Testis (tissue), 5 donors: ENCODE measurements at places on chromosomes 2 and 18.
A peak's percentile ranks its signal among the peaks of the same experiment; 100 is the strongest.

DNA sequence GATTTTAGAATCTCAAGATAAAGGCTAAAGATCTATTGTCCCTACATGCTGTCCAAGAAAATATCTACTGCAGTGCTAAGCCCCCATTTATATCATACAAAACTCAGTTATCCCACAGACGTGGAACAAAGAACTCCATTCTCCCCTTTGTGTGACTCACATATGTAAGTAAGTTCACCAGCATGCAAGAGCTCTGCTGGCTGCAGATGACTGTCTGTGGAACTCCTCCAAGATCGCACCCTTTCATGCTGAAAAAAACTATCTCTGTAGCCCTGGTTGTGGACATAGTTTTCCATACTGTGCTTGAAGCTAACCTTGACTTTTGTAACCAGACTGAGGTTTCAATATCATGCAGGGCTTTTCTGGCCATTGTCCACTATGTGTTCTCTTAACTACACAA, 207.1 kb downstream of the ZNF521 start:
- no peak for DNase-seq

DNA sequence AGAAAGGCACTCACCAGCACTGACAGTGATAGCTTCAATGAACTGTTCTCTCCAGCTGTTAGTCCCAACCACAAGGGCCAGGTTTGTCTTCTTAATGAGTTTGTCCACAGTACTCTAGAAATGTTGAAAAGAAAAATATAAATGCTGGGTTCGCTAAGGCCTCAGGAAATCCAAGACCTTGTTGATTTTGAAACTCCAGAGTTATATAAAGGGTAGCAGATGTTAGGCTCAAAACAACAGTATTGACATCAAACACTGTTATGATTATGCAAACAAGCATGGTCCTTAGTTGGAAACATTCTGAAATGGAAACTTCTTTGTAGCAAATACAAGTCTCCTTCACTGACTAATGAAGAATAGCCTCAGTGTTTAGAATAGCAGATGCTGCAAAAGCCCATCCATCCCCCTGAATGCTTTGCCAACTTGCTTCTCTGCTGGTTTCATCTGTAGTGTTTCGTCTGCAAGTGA, 291.1 kb downstream of the SLC8A1 start:
- DNase-seq = no peak

DNA sequence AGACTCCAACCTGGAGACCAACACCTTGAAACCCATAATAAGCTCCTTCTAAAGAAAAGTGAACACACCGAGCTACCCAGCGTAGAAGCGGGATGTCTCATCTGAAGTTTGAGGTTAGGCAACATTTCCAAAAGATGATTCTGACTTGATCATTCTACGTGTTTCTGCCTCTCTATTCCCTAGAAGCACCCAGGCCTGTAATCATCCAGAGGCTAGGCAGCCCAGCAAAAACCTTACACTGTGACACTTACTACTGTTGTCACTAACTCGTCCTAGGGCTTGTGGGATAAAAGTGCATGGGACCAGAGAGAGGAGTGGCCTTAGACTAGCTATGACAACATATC, 1.4 kb downstream of the ZBTB14 start:
- no peak for DNase-seq

DNA sequence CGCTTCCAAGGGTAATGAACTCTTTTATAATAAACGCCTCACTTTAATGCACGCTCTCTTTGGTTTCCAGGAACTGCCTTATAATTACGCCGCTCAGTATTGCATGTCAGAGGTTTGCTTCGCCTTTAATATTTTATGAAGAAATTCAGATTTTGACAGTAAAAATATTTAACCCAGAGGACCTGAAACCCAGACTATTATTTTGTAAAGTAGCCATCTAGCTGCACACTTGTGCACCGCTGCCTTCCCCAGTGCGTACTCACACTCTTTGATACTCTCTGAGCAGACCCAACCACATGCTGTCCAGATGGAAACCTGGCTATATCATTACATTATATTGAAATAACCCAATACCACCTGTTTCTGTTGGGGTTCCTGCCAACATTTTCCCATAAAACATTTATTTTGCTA, 270.1 kb downstream of the C1D start:
- DNase-seq = no peak

- DNase-seq = peak; percentile 29
Observed at GRCh38 chr2:16487686-16488085, 177.9 kb downstream of the CYRIA start.

DNA sequence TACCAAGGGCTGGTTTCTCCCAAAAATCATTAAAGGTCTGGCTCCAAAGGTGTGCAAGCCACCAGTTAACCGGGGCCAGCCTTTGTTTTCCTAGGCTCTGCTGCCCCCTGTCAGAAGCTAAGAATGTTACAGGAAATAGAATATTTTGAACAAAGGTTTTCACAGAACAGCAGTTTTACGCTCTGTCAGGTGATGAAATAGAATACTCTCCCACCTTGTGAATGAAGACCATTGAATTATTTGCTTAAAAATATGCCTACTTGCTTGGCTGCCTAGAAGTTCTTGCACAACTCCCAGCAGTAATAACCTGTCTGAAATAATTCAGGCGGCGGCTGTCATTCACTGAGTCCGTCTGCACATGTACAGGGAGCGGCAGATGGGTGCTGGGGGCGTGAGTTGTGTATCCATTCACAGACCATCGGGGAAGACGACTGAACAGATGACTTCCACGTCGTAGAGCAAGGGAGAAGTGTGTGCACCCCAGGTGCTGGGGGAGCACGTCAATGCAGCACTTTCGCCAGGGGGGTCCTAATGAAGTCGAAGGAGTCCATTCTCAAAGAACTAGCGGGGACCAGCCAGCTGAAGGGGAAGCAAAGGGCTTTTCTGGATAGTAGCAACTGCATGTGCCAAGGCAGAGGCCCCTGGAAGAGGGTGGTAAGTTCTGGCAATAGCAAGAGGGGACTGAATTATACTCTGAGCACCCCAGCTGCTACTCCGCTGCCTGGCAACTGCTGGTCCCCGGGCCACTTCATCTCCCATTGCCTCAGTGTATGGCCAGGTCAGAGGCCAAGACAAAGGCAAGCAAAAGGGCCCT, 56.1 kb downstream of the SF3B1 start:
- peak; percentile 44 for DNase-seq

- DNase-seq = no peak
Observed at GRCh38 chr18:58468191-58468590, 160.7 kb downstream of the ALPK2 start.

GRCh38 chr18:3444296-3444695, 5.7 kb upstream of the TGIF1 start:
- no peak for DNase-seq

- DNase-seq = no peak
Observed at GRCh38 chr2:101439716-101440115, 35.2 kb downstream of the RFX8 start.

DNA sequence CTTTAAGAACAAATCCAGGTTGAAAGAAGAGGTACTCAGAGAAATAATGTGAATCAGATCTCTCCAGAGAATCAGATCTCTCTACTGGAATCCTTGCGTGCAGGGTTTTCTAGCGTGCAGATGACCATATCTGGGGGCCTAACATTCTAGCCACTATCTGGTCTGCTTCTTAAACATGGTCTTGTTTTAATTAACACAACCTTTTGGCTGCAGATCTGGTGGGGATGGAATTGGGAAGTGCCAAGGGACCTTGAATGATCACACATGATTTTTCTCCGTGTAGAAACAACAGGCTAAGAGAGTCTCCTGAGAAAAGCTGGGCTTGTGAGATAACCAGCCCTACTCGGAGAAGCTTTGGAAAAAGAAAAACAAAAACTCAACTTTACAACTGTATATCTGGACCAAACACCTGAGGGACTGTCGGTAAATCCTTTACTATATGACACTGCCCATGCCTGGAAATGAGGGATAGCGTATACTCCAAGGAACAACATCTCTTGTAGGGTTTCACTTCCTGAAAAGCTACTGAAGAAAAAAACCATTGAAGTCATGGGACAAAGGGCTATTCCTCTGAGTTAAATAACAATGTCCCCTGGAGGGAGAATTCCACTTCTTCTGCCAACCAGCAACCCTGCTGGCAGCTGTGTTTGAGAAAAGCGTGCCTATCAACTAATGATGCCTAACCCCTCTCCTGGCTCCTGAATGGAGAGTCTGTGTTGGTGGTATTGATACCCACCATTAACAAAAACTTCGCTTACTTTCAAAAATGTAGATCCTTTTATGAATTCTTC, 171.0 kb upstream of the REV1 start:
- no peak for DNase-seq

DNA sequence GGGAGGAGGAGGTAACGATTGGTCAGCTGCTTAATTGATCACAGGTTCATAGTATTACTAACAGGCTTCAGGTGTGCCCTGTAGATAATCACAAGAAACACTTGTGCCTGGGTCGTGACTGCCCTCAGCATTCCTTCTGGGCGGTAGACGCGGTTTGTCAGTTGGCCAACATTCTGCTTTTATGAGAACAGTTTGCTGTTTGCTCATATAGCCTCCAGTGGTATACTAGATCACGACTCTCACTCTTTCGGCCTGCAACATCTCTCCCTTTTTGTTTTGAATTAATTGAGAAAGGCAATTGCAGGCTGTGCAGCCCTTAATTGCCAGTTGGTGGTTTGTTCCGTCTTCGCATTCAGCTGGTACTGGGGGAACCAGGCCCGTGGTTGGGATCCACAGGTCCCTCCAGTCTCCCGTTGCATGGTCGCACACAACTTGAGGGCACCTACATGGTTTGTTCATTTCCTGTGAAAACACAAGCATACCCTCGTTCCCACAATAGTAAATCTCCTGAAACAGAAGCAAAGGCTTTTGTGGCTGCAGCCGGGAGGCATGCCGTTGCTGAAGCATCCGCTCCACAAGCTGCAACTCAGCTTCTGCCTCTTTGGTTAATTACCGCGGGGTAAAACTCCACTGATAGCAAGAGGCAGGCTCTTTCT, 30.3 kb upstream of the GPR17 start:
- no peak for DNase-seq

DNA sequence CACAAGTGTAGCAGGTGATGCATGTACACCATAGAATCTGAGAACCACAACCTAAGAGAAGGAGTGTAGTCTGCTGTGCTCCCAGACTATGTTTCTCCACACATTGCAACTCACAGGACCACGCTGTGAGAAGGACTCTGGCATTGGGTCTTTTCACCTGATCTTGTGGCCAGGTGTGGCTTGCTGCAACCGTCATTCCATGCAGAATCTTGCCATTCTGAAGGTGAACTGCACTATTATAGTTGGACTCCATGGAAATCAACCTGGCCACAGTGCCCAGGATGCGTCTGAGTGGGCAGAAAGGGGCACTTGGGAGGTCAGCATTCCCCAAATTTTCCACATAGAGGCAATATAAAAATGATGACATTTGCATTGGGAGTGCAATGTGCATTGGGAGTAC, 122.2 kb downstream of the CAPN13 start:
- DNase-seq = no peak

- DNase-seq = no peak
Observed at GRCh38 chr2:184683911-184684310, 85.6 kb downstream of the ZNF804A start.

- DNase-seq = no peak
Observed at GRCh38 chr2:18855027-18855426, 265.7 kb upstream of the NT5C1B start.

DNA sequence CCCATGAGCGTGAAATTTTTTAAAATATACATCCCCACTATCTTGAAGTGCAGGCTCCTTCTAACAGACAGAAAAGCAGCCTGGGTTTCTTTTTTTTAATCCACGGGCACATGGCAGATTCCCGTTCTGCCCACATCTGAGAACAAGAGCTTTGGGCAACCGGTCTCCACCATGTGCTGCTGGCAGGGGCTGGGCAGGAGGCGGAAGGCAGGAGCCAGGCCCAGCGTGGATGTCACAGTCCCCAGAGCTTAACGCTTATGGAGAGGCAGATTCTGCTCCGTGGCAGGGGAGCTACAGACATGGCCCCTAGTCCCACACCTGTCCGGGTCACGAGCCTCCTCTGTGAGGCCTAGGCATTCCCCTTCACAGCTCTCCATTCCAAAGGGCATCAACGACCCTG, 503.0 kb upstream of the MYT1L start:
- no peak for DNase-seq

DNA sequence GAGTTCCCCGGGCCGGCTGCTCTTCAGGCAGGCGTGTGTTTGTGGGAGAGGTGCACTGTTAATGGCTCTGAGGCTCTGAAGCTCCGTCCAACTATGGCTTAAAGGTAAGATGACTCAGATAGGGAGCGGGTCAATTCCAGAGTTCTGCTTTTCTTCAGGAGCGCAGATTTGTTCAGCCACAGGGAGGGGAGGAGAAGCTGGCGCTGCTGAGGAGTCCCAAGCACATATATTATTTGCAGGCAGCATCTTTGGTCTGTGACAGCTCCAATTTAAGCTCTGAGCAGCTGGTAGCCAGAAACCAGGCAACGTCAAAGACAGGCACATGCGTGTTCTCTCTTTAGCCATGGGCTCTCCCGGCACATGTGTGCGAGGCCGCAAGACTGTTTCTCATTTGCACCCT, 229.2 kb downstream of the BCL2 start:
- DNase-seq = no peak

DNA sequence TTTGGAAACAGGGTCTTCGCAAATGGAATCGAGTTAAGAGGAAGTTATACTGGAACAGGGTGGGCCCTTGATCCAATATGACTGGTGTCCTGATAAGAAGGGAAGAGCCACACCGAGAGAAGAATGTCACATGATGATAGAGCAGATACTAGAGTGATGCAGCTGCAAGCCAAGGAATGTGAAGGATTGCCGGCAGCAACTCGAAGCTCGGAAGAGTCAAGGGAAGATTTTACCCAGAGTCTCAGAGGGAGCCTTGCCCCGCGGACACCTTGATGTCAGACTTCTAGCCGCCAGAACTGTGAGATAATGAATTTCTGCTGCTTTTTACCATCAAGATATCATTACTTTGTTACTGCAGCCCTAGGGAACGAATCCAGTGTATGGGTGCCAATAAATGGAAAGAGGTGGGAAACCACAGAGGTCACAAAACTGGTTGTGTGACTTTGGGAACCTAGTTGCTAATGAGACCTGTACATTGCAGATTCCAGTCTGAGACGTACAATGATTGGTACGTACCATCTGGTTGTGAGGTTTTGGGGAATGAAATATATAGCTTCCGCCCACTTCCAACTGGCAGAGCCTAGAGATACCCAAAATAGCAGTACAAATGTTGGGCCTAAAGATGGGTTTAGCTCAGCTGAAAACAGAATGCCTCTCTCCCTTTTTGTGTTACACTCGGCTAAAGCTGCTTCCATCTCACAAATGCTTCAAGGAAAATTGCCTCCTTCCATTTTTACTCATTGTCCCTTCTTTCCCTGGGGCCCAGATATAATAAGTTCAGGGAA, 28.6 kb upstream of the VWA3B start:
- no peak for DNase-seq
